ENCODE measurements at places on chromosomes 5 and 9. TPM values are rescaled to one million over a fixed set of nuclear protein-coding genes. Genes with fewer than 3 reads are reported as not detected.

- DNase-seq, result no peak
These were observed 77.1 kb downstream of the CAMK4 start for GRCh38 chr5:111301264-111301663.

DNA sequence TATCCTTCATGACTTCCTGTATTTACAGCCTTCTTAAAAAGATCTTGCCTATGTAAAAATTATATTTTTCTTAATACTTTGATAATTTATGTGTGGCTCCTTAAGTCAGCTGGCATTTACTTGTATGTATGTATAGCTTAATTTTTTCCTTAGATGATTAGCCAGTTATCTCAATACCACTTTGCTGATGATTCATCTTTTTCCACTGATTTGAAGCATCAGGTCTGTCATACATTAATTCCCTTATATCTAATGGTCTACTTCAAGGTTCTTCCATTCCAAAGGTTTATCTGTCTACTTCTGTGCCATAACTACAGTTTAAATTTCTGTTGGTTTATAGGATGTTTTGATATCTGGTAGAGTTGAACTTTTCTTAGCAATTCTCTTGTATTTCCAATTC is 44.9 kb upstream of the MTMR12 start:
- no peak for DNase-seq

GRCh38 chr9:124499216-124499615 is 8.0 kb downstream of the NR5A1 start:
- DNase-seq, result no peak

- peak; percentile 63 for DNase-seq
These were observed 164.0 kb downstream of the TTC39B start for GRCh38 chr9:15142878-15143534.

- no peak for DNase-seq
These were observed 72.3 kb downstream of the STK32A start for GRCh38 chr5:147307170-147307569.

- no peak for DNase-seq
These were observed 51.2 kb downstream of the MEF2C start for GRCh38 chr5:88831816-88832215.

PCDHGA7 gene
- 20.0 TPM for total RNA-seq

TMEM215 gene
- total RNA-seq, result 0.91 TPM

PTCH1 gene
- total RNA-seq, result 60.2 TPM
